ENCODE measurements at places on chromosomes 7 and 10. TPM values are rescaled to one million over a fixed set of nuclear protein-coding genes. Genes with fewer than 3 reads are reported as not detected.

The MEOX2 gene
- 9.9 TPM for total RNA-seq

The PIP gene
- total RNA-seq = 0.77 TPM

The SMKR1 gene
- 1.1 TPM for total RNA-seq

The SPRN gene
- total RNA-seq = 0.20 TPM

The ZNF735 gene
- total RNA-seq = not detected

The AZGP1 gene
- total RNA-seq = 32.1 TPM

DNA sequence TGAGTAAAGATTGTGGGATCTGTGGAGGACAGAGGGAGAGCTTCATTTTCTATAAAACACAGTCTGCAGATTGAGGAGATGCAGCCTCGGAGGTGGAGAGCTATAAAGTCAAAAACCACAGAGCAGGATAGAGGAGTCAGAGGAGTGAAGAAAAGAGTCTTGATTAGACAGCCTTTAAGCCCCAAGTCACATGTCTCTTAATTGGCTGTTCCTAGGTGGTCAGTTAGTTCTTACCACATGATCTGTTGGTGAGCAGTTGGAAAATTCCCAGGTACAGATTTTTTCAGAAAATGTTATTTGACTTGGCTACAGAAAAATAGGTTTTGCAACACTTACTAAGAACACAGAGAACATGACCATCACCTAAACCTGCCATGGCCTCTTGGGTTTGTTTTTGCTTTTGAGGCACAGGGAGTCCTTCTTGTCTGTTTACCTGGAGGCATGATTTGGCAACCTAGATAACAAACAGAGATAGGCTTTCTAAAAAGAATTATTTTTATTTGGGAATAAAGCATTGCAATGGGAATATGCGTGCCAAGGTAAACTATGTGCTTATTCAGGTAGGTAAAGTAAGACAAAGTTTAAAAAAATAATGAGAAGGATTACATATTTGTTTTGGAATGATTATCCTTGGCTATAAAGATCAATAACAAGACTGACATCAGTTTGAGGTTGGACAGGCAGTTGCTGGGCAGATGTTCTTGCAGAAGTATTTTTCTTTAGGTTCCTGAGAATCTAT, 604 bp upstream of the CYP3A43 start:
- DNase-seq = no peak

DNA sequence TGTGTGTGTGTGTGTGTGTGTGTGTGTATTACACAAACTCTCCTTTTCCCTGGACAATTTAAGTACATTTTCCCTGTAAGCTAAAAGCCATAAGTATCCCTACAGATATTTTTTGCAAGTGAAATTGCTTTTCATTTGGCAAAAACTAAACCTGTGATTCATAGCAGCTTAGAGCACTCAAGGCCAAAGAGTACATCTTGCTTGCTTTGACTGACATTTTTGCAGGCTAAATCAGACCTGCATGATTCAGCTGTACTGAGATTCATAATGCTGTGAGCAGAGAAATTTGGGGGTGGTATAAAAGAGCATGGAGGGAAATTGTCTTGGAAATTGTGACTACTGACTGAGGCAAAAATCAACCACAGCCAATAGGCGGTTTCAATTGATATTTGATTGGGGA, 500.4 kb downstream of the GFRA1 start:
- no peak for DNase-seq

DNA sequence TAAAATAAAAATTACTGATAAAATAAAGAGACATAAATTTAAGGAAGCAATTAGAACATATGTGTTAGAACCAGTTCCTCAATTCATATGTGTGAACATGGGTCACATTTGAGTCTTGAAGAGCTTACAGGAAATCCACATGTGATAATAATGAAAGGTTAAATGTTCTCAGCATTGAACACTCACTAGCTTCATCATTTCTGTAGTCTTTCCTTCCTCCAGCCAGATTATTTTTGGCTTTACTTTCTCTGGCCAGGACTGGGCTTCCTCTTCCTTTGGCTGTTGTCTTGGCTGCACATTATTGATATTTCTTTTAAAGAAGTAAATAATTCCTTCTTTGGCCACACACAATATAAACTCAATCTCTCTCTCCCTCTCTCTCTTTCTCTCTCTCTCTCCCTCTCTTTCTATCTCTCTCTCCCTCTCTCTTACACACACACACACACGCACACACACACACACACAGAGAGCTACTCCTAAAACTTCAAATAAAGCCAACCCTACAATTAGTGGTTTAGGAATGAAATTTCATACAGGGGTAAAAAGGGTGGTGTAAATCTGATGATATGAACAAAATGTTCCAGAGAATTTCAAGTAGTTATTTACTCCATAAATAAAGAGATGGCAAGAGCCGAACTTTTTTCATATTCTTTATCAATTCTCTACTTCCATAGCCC, 171.2 kb downstream of the REEP3 start:
- no peak for DNase-seq

GRCh38 chr7:115864082-115864481, 166.5 kb downstream of the TFEC start:
- DNase-seq = no peak

DNA sequence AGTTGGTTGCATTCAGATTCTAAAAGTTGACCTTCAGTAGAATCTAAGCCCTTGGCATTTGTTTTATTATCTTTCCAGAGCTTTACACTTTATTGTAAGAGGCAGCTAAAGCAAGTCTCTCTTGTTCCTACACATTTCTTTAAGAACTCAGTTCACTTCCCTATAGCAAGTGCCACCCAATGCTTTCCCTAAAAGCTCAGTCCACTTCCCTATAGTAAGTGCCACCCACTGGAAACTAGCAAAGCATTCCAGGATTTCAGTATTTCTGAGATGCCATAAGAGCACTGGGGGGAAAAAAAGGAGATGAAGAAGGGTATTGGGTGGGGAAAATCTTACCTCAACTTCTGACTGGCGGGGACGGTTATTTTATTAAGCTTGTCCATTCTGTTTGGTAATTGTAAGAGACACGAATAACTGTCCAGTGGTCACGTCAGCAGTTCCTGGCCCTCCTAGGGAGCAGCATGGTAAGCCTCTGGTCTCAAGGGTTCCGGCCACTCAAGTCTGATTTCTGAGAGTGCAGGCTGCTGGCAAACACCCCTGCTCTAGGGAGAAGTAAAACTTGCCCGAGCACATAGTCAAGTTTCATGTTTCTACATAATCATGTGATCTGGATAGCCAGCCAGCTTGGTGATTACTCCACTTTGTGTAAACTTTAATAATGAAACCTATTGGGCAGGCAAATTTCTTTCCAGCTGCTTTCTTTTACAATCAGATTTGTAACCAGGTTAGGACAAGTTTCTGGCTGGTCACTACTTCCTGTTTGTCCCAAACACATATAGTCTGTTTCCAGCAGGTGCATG, at the start of gene BLNK:
TSS of gene BLNK (minus strand) at position 554 of the 800 bp plus-strand sequence. CDS start at position 383, 171 bp downstream.
- DNase-seq = peak; percentile 92

DNA sequence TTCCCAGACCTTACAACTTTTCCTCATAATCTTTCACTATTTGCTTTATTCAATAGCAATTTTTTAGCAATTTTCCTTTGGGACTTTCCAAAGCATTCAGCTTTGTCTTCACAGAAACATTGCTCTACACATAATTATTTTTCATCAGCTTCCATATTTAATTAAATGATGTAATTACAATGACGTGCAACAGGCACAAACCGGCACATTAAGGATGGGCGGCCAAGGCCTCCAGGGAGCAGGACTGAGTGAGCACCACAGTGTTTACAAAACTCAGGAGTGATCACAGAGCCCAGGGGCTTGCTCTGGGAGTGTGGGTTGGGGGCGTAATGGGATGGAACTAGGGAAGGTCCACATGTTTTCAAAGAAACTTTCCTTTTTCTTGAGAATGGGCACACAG, 69.8 kb downstream of the MAD1L1 start:
- no peak for DNase-seq

DNA sequence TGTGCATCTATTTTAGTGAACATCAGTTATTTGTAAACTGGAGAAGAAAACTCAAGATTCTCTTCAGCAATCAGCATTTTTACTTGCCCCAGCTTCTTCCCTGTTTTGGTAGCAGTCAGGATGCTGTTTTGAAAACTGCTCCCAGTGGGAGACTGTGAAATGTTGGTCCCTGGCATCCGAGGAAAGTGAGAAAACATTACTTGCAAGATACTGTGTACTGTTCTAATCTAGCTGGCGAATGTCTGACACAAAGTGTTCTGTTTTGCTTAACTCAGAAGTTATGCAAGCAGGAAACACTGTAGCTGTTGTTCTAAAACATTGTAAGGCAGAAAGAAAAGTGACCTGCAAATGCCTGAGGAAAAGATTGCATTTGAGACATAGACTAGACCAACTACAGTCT, 171.8 kb upstream of the POM121L12 start:
- DNase-seq = no peak

DNA sequence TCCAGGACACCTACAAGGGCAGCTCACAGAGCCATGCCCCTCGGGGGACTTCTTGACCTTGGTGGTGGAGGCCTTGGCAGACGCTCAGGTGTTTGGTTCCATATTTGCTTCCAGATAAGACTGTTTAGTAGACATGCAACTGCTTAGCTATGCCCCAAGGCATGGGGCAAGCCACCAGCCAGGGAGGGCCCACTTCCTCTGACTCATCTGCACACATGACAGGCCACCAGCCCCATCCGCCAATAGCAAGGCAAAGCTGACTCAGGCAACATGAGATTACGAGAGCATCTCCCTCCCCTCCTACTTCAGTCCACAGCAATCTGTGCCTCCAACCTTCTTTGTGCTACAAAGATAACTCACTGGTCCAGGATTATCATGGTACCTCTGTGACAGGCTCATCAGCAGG, 54.9 kb downstream of the KCNMA1 start:
- DNase-seq = peak; percentile 31

GRCh38 chr10:63265222-63265617, 132.1 kb downstream of the NRBF2 start:
- no peak for DNase-seq

DNA sequence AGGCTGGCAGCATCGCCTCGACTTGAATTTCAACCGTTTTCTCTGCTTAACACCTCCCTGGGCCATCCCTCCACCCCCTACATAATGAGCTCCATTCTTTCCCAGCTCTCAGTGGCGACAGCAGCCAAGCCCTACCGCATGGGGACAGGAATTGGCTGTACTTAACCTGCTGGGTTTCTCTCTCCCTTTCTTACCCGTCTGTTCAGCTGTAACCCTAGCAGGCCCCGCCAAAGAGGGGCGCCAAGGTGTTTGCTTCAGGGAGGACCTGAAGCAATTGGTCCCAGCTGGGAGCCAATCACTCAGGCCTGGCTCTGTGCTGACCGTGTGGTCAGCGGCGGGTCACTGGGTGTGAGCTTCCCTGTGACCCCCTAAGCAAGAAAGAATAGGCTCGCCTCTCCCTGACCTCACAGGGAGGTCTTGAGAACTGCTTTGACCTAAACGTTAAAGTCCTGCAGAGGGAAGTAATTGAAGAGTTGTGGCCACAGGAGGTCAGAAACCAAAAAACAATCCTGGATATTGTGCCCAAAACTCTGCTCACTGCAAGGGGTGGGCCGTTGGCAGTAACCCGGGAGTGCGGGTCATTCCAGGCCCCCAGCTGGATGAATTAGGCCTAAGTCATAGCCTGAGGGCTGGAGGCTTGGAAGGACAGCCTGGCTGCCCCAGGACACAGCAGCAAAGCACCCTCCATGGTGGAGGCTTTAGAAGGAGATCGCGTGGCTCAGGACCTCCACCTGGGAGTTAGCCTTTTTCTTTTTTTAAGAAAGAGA, 114.6 kb downstream of the ITIH5 start:
- DNase-seq = no peak

GRCh38 chr7:40105879-40106473, 28.4 kb downstream of the MPLKIP start:
- DNase-seq = no peak

- no peak for DNase-seq
Measured at GRCh38 chr7:130697820-130698219, 11.5 kb upstream of the TSGA13 start.

DNA sequence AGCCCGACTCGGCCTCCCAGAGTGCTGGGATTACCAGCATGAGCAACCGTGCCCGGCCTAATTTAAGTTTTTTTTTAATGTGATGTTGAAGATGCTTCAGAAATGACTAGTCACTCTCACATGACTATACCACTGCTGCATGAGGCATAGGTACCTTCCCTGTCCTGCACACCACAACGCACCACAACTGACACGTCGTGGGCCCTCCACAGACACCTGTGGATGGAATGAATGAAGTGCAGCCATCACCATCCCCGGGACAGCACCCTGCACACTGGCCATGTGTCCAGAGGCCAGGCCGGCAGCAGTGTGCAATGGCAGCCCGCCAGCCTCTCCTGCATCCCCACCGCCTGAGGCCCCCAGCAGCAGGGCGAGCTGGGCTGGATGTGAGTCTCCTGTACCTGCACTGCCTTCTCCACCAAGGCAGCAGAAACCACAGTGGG, 55.1 kb downstream of the VOPP1 start:
- DNase-seq = no peak

GRCh38 chr7:77765481-77765880, 32.8 kb downstream of the TMEM60 start:
- no peak for DNase-seq

- peak; percentile 60 for DNase-seq
Measured at GRCh38 chr7:2109936-2110609, 122.7 kb downstream of the MAD1L1 start.

DNA sequence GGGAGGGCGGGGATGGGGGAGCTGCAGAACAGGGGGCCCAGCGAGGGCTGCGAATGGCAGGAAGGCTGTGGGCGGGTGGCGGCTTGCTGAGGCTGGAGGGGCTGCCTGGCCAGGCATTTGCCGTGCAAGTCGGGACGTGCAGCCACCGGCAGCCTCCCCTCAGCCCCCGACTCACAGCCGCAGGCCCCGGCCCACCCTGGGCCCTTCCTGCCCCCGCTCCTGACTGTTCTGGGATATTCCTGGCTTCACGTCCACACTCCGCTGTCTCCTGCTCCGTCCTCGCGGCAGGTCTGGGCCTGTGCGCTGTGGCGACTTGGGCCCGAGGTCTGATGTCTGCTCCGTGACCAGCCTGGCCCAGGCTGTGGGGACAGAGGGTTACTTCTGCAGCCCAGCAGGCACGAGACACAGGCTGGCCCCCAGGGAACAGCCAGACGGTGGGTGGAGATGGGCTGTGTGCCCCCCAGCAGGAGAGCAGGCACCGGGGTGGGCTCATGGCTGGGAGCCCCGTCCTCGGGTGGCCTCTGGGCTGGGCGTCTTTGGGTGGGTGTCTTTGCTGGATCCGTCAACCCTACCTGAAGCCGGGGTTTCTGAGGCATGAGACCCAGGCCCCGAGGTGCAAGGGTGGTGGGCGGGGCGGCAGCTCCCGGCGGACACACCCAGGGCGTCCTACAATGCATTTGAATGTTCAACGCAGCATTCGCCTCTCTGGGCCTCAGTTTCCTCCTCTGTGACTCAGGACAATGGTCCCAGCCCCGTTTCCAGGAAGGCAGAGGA, 86.5 kb downstream of the FOXL3 start:
- peak; percentile 68 for DNase-seq

- DNase-seq = no peak
Measured at GRCh38 chr10:77392236-77392721, 245.3 kb downstream of the KCNMA1 start.

DNA sequence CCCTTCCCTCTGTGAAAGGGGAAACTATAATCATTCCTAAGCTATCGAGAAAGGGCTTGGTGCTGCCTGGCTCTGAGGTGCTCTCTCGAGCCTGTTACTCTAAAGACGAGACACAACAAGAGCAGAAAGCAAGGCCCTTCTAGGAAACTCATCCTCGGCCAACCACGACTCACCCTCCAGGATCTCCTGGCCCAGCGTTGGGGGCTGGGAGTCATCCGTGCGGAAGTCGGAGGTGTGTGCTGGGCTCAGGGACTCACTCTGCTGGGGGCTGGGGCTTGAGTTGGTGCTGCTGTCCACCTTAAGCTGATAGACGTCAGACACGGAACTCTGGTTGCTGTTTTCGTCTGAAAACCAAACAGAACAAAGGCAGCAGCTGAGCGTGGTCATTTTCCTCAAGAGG, 17.6 kb upstream of the BAZ1B start:
- no peak for DNase-seq

- DNase-seq = no peak
Measured at GRCh38 chr10:100303724-100304319, 17.3 kb upstream of the BLOC1S2 start.

Data from upper lobe of left lung (tissue), 6 donors.